Activated CD4-positive, alpha-beta T cell treated with anti-CD3 and anti-CD28 coated beads, Interleukin-2, amount 10 ng/mL, durations not matched to agents 24 days and 14 days (primary cell): ENCODE measurements at places on chromosomes 6 and 20. TPM values are rescaled to one million over a fixed set of nuclear protein-coding genes. Genes with fewer than 3 reads are reported as not detected.

Gene EBF4
- 7.3 and 7.6 TPM in 2 replicates for total RNA-seq

Gene PDE7B
- 15.4 and 16.0 TPM in 2 replicates for total RNA-seq

GRCh38 chr20:6580486-6580885, 187.0 kb upstream of the BMP2 start:
- DNase-seq = no peak

- DNase-seq = no peak
These were observed 124.2 kb downstream of the LY86 start for GRCh38 chr6:6712449-6713403.

DNA sequence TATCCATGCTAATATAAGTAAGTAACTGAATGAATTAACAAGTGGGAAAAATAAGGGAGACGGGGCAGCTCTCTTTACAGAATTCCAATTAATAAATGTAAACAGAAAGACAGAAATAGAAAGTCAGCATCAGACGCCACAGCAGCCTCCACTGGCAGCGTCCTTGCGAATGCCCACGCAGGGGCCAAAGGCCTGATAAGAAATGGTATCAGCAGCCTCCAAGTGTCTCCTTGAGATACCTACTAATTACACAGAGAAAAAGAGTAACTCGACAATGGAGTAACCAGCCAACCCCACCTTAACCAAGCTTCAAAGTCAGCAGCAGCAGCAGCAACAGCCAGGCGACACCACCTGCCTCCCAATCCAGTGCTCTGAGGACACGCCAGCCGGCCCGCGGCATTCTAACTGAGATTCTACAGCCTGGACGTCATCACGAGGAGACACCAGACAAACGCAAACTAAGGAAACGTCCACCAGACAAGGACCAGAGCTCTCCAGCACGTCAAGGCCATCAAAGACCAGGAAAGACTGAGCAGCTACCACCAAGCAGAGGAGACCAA, 78.8 kb downstream of the TAF4 start:
- DNase-seq = no peak

DNA sequence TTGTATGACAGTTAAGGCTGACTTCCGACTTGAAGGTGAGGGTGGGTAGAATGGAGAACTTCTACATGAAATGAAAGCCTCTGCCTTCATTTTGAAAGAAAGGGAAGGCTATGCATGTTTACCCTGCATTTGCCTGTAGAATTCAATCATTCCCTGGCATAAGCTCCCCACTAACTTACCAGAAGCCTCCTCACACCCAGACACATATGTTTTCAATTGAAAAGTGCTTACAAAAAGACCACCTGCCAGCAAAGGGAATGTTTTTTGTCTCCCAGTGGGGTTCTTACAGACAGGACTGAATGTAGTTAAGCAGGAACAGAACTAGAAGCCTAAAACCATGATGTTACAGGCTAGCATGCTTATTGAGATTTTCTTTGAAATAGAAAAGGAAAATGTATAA, 392.1 kb upstream of the HSF2 start:
- no peak for DNase-seq
